Ureter (tissue), 1 donor: ENCODE measurements at places on chromosomes 3 and 15. TPM values are rescaled to one million over a fixed set of nuclear protein-coding genes. Genes with fewer than 3 reads are reported as not detected.

PTH1R gene
- 12.9 TPM for total RNA-seq

FBN1 gene
- total RNA-seq: 37.1 TPM

IL17RC gene
- 34.0 TPM for total RNA-seq

ITPKA gene
- 0.29 TPM for total RNA-seq

FBXW12 gene
- 0.23 TPM for total RNA-seq

SLC12A1 gene
- not detected for total RNA-seq

TRAT1 gene
- total RNA-seq: 0.96 TPM

GOLGA8M gene
- total RNA-seq: 5.7 TPM

RBP2 gene
- not detected for total RNA-seq

AMT gene
- 29.1 TPM for total RNA-seq
